ENCODE measurements at places on chromosomes 4 and X. TPM values are rescaled to one million over a fixed set of nuclear protein-coding genes. Genes with fewer than 3 reads are reported as not detected.

The GAGE12C gene
- not detected for total RNA-seq

The FATE1 gene
- total RNA-seq = 0.31 TPM

The CRMP1 gene
- total RNA-seq = 143 TPM

The GPR50 gene
- total RNA-seq = 0.59 TPM

The SPANXA2 gene
- total RNA-seq = not detected

The PRSS12 gene
- 7.5 TPM for total RNA-seq

The RHOXF2 gene
- total RNA-seq = not detected

The XKRX gene
- 1.6 TPM for total RNA-seq

The RAB33A gene
- total RNA-seq = 4.9 TPM

The CLDN34 gene
- total RNA-seq = 0.19 TPM

The BST1 gene
- 1.4 TPM for total RNA-seq

The STOX2 gene
- total RNA-seq = 19.8 TPM

The ANXA3 gene
- 23.8 TPM for total RNA-seq

The SMARCA5 gene
- 102 TPM for total RNA-seq

The STPG2 gene
- total RNA-seq = not detected

The HNRNPH2 gene
- 59.2 TPM for total RNA-seq

The RTL3 gene
- total RNA-seq = not detected

The ZCCHC13 gene
- total RNA-seq = not detected

The FAM53A gene
- total RNA-seq = 1.6 TPM

The TBC1D8B gene
- total RNA-seq = 7.6 TPM

The SASH3 gene
- not detected for total RNA-seq

The GAGE1 gene
- not detected for total RNA-seq

The ATP8A1 gene
- 28.7 TPM for total RNA-seq

The PFKFB1 gene
- not detected for total RNA-seq

The SLC49A3 gene
- total RNA-seq = 2.6 TPM

The AMOT gene
- 5.4 TPM for total RNA-seq

The CABS1 gene
- total RNA-seq = not detected

The SYN1 gene
- 4.7 TPM for total RNA-seq

The RNF175 gene
- 4.7 TPM for total RNA-seq

The GCNA gene
- total RNA-seq = 1.5 TPM

The IL1RAPL2 gene
- total RNA-seq = 0.78 TPM

The IBSP gene
- not detected for total RNA-seq

The ESX1 gene
- not detected for total RNA-seq

The TEX13C gene
- 0.07 TPM for total RNA-seq

The NAA10 gene
- total RNA-seq = 136 TPM

The HPGD gene
- total RNA-seq = 4.1 TPM

The HTN3 gene
- total RNA-seq = not detected

The CCDC158 gene
- not detected for total RNA-seq

The FAM184B gene
- total RNA-seq = 0.49 TPM

The TLR3 gene
- 0.38 TPM for total RNA-seq

The EVC gene
- total RNA-seq = 12.8 TPM

The CRLF2 gene
- not detected for total RNA-seq

The GJB1 gene
- total RNA-seq = not detected
